ENCODE measurements at places on chromosomes 4 and X.

- no peak for DNase-seq
Observed at GRCh38 chr4:8427761-8428287, 12.7 kb downstream of the ACOX3 start.

GRCh38 chr4:15695240-15695699 is 7.6 kb upstream of the BST1 start:
- DNase-seq = no peak

- no peak for DNase-seq
Observed at GRCh38 chrX:103362474-103362873, 6.2 kb downstream of the TCEAL9 start.

DNA sequence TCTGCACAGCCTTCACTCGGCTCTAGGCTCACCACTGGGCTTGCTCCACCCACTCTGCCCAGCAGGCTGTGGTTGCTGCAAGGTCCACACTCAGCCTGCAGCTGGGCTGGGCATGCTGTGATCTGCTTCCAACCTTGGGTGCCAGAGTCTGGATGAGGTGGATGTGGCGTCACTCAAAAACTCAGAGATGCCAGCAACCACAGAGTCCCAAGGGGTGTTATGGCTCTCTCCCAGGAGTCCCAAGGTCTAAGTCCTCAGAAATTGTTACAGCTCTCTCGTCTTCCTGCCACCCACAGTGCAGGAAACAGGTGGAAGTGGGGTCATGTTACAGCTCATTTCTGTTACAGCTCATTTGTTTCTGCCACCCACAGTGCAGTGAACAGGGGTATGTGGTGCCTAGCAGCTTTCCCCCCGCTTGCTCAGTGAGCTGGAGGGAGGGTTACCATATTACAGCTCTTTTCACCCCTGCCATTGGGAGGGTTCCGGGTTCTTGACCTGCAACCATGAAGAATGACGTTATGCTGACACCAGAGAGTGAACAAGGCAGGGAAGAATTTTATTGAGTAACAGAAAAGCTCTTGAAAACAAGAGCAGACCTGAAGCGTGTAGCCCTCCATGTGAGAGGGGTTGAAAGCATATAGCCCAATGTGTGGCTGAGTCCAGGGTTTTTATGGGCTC is 893.9 kb downstream of the PCDH7 start:
- no peak for DNase-seq

GRCh38 chr4:54802336-54802735 is 144.6 kb downstream of the KIT start:
- no peak for DNase-seq

DNA sequence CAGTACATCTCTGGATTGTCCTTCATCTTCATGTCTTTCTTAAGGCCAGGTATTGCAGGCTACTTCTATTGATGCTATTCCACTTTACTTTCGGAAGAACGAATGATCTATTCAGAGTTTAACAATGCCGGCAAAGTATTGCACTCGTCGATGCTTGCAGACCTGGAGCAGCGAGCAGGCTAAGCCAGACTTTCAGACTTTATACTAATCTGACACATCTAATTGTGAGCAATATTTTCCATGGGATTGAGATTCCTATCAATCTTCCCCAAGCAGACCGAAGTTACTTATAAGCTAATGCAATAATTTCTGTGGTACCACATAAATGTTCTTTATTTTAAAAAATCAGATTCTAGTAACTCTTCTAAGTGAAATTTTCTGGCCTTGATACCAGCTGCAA is 1.6 kb downstream of the EMCN start:
- no peak for DNase-seq

DNA sequence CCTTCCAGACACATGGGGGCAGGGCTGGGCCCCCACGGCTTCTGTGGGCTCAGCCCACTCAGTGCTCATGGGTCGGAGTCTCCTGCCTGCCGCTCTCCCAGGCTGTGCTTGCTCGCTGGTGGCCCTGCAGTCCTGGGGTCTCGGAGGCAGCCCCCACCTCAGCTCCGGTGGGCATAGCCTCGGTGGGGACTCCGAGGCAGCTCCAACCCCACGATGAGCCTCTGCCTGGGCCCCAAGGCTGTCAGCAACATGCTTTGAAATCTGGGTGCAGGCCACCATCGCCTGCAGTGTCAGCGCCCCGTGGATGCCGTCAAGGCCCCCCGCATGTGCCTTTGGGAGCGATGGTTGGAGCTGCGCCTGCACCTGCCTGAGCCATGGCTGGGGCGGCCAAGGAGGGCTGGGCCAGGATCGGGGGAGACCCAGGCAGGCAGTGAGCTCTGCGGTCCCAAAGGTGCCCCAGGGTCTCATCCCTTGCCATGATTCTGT is 30.2 kb upstream of the SPON2 start:
- no peak for DNase-seq
